KBM-7 (cell line): ENCODE measurements at places on chromosomes 2 and 18.

GRCh38 chr2:190069936-190070696 lies 7.6 kb upstream of the MSTN start:
- DNase-seq: peak; percentile 69

DNA sequence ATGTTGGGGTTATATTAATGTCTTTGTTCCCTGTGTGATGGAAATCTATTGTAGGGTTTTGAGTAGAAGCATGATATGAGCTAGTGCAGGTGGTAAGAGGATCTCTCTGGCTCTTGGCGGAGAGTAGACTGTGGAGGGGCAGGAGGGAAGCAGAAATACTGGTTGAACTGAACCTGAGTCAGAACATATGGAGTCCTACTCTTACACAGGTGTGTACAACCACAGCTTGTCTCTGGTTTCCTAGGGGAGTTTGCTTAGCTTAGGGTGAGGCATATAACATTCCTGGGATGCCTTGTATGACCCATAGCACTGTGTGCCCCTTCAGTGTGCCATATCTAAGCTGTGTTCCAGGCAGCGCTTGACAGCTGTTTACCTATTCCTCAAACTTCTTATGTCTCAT lies 97.3 kb upstream of the GCFC2 start:
- no peak for DNase-seq

DNA sequence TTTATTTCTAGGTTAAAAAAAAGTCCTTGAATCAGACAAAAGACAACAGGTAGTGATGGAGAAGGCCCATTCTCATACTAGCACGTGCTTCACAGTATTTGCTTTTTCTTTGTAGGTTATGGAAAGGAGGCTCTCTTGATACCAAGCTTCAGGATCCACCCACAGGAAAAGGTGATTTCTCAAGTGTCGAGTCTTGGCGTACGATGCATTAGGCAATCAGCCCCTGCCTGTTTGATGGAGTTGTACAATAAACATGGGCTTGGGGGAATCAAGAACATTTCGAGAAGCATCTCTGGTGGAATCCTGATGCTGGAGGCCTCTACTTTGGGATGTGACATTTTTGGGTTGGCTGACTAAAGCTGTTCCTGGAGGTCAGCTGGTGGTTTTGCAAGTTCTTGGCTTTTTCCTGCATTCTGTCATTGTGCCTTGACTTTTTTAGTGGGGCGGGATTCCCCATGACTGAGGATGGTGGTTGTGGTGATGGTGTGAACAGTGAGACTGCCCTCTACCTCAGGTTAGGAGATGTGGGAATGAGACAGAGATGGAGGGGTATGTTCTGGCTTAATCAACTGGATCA lies 231.5 kb upstream of the SPRED2 start:
- DNase-seq: no peak

DNA sequence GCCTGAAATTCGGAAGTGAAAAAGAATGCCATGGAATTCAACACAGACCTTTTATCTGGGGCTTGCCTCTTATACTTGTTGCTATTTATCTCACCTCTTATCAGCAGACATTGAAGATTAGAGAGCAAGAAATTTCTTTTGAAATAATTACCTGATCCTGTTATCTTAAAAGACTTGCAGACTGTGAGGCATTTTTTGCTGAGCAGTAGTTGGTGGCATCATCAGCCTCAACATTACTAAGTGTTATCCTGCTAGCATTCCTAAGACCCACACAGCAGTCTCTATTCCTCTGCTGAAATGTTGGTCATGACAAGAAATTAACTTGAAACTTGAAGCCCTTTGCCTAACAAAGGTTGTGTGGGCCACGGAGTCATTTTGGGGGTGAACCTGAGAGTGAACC lies 186.5 kb downstream of the TRIB2 start:
- DNase-seq: no peak

GRCh38 chr2:169182573-169182972 lies 113.2 kb downstream of the DHRS9 start:
- DNase-seq: no peak

DNA sequence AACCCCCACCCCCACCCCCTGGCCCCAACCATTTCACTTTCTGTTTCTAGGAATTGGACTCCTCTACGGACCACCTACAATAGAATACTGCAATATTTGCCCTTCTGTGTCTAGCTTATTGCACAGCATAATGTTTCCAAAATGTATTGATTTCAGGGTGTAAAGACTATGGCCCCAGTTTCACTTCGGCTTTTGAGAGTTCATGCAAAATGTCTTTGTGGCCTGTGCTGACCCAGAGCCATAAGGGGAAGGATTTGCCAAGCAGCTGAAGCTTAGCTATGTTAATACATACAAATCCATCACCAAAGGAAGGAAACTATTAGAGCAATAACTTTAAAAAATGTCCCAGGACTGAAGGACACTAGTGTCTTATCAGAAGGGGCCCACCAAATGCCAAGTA lies 11.2 kb upstream of the ATP9B start:
- no peak for DNase-seq

GRCh38 chr2:41940060-41940744 lies 107.6 kb upstream of the PKDCC start:
- DNase-seq: no peak

GRCh38 chr2:181441670-181442069 lies 15.5 kb upstream of the ITGA4 start:
- no peak for DNase-seq
